Glomerular endothelial cell (primary cell): ENCODE measurements at places on chromosomes 7 and 10. TPM values are rescaled to one million over a fixed set of nuclear protein-coding genes. Genes with fewer than 3 reads are reported as not detected.

DNA sequence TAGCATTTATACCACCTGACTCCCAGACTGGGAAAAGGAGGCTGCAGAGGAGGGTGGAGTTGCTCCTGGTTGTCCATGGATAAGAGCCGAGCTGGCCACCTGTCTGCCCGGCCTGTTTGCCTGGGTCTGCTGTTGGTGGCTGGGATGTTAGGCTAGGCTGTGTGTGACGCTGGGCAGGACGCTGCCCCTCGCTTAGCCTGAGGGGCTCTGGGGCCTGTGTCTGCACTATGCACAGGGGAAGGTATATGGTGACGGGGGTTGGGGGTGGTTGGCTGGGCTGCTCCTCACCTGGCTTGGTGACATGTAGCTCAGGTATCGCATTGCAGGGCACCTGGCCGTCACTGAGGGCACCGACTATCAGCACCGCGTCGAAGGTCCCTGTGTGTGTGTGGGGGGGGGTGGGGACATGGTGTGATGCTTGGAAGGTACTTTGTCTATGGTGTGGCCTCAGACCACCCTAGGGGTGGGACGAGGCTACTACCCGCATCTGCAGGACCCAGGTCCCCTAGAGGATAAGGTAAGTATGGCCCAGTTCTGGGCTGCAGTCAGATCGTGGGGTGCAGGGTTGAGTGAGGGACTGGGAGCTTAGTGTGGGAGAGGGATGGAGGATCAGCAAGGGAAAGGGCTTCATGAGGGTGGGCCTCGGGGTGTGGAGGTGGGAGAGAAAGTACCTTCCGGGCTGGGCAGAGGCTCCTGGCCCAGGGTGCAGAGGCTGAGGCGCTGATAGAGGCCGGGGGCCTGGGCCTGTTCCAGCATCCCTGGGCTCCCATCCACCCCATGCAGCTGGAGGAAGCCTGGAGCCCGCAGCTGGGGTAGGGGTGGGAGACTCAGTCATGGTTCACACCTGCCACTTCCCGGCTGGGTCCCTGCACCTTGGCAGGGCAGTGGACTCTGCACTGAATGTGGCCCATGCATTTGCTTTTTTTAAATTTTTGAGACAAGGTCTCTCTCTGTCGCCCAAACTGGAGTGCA lies 2.3 kb downstream of the METTL27 start:
- no peak for DNase-seq

DNA sequence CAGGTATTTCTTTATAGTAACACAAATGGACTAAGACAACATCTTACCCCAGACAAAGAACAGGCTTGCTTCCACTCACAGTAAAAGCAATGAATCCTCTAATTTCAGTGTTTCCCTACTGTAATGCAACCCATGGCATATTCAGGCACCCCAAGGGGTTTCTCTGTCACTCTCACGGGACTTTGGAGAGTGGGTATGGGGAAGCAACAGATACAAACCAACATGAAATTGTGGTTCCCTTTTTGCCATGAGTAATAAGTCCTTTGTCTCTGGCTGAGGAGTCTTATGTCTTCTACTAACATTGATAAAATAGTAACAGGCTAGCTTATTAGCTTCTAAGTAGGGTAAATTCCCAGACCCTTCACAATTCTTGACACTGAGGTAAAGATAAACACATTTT lies 51.4 kb upstream of the AOAH start:
- DNase-seq = no peak

DNA sequence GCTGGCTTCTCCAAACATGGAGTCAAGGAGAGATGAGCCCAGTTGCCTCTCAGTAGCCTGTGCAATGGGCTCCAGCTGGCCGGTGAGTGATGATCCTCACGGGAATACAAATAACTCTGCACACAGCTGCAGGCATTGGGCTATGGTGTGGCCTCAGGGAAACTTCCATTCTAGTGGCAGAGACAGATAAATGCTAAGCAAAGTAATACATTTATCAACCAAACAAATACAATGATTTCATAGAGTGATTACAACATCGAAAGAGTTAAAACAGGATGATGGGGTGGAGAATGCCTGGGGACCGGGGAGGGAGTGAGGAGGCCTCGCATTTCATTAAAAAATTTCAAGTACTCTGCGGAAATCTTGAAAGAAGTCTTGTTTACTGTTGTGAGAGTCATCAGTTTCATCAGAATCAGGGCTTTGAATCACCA lies 15.0 kb upstream of the AKR1B1 start:
- no peak for DNase-seq

DNA sequence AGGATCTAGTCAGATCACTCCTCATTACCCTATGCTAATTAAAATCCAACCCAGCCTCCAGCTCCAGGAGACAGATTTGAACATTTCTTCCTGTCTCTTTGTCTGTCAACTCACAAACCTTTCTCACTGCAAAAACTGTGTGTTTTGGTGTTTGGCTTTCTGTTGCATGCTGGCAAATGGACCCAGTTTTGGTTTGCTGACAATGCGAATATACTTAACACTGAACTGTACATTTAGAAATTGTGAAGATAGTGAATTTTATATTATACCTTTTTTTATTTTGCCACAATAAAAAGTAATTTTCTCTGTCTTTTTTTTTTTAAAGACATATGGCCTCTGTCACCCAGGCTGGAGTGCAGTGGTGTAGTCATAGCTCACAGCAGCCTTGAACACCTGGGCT lies 18.3 kb upstream of the TNPO3 start:
- DNase-seq = no peak

DNA sequence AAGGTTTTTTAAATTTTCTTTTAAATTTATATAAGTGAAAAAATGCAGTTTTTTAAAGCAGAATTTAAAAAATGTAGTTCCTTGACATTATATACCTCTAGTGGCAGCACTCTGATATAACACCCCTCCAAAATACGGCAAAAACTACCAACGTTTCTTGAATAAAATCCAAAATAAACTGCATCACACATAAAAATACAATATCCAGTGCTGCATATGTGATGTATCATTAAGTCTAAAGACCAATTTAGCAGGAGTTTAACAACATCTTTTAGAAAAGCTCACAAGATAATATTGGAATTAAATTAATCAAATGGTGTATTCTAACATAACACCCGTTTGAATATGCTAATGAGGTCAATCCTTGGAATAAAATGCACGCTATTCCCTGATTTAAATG lies 1.4 kb downstream of the TCERG1L start:
- no peak for DNase-seq

DNA sequence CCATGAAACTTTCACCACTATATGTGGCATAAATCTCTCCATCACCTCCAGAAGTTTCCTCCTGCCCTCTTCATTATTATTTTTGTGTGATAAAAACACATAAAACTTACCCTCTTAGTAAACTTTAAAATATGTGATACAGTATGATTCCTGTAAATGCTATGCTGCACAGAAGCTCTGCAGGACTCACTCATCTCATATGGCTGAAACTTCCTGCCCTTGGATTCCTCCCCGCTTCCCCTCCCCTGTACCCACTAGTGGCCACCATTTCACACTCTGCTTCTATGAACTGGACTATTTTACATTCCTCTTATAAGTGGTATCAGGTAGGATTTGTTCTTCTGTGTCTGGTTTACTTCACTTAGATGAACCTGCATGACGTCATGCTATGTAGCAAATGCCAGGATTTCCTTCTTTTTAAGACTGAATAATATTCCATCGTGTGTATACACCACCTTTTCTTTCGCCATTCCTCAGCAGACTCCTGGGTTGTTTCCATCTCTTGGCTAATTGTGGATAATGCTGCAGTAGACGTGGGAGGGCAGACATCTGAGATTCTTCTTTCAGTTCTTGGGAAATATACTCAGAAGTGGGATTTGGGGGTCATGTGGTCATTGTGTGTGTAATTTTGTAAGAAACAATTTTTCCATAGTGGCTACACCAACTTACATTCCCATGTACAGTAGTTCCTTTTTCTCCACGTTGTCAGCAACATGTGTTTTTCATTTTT lies 335.2 kb downstream of the SDK1 start:
- no peak for DNase-seq

GRCh38 chr7:34364130-34364529 lies 293.9 kb upstream of the NPSR1 start:
- no peak for DNase-seq

- no peak for DNase-seq
Measured at GRCh38 chr10:110992006-110992800, 72.8 kb downstream of the SHOC2 start.

DNA sequence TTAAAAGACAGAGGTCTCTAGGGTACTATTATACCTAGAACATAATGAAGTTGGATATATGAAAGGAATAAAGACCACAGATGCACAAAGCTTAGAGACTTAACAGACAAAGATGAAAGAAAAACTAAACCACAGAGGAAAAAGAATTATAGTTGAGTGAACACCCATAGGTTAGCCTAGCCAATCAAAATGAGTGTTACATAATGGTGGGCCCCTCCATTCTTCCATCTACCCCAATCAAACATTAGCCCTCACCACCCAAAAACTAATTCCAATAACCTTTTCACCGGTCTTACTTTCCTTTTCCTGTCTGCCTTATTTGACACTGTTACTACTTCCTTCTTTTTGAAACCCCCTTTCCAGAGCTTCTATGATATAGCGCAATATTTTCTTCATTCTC lies 130.1 kb downstream of the ELMO1 start:
- no peak for DNase-seq

Gene SKIDA1
- 0.34 and 1.2 TPM in 2 replicates for total RNA-seq

Gene LRIT1
- not detected in 2 replicates for total RNA-seq

Gene ADD3
- 99.2 and 447 TPM in 2 replicates for total RNA-seq
